ENCODE measurements at places on chromosomes 2 and 18.

DNA sequence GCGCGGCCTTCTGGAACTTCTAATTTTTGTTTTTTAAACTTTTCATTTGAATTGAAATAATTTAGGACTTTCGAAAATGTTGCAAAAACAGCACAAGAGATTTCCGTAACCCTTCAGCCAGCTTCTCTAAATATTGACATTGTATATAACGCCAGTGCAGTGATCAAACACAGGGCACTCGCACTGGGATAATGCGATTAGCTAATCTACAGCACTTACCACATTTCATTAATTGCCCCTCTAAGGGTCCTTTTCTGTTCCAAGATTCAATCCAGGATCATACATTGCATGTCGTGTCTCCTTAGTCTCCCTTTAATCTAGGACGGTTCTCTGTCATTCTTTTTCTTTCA is 343 bp upstream of the CD302 start:
- no peak for DNase-seq

DNA sequence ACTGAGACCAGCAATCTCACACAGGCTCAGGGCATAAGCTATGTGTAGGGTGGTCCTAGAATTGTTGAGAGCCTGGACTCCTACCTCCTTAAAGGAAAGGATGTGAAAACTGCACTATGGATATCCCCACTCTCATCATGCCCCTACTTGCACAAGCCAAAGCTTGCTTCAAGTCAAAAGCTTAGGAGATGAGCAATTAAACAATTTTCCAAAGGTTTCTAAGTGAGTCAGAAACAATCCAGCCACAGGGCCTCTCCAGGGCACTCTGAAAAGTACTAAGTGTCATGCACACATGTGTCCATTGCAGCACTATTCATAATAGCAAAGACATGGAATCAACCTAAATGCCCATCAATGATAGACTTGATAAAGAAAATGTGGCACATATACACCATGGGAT is 215.4 kb downstream of the AFF3 start:
- DNase-seq = no peak

DNA sequence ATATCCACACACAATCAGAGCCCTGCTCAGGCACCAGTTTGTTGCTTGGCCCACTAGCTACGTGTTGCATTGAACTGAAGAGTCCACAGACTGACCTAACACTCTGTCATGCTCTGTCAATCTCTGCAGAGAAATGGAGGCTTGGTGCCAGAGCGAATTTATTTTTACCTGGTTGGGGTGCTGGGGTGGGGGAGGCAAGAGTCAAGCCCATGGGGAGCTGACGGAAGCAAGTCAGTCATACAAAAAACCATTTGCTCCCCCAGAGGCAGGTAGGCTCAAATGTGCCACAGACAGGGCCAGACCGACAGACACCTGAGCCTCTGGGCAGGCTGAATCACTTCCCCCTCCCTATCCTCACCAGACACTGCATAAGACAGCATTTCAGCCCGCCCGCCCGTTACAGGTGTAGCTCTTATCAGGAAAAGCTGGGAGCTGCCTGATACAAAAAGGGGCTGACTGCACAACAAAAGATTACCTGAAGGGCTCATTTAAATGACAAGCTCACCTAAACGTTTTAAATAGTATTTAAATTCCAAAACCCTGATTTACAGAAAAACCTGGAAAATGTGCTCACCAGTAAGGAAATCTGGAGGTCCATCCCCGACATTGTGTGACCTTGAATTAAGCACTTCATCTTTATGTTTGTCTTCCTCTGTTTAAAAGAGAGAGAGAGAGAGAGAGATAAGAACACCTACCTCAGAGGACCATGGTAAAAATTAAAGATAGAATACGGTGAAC is 2.1 kb upstream of the PCBP1 start:
- DNase-seq = peak; percentile 45

GRCh38 chr2:49714454-49714853 is 560.1 kb upstream of the FSHR start:
- no peak for DNase-seq

- no peak for DNase-seq
Observed at GRCh38 chr2:206164261-206164862, 4.7 kb downstream of the EEF1B2 start.

DNA sequence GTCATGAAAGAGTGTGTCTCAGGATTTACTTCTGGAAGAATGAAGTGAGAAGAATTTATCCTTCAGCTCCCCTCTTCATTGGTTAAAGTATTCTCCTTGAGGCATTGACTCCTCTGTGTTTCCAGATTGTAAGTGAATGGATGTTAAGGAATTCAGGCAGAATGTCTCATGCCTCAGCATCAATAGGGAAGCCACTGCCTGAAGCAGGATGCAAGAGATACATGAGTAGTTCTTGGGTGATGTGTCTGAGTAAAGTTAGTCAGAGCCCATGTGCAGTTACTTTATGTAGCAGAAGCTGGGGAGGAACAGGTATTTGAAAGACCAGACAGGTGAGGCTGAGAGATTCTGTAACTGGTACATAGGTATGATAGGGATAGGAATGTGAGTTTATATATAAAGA is 34.0 kb upstream of the TMEFF2 start:
- no peak for DNase-seq

- no peak for DNase-seq
Observed at GRCh38 chr18:36179562-36180355, 7.5 kb upstream of the MOCOS start.

DNA sequence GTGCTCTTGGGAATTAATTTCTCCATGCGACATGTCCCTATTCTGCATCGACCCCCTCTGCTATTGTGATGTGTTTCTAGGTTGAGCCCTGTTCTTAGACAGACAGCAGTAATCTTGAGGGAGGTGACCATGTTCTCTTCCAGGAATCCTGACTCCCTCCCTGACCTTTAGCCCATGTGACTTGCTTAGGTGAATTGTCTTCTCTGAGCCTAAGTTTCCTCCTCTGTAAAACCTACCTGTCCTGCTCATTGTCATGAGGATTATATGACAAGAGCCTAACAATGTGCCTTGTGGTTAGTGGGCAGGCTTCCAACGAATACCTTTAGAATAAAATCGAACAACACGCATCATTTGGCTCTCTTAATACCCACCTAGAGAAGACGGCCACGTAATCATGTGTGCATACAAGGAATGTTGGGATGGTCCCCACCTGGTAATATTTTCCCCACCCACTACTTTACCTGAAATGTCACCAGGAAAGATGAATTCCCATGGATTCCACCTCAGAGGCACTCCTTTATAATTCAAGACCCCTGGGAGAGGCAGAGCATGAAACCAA is 59.8 kb downstream of the HAUS1 start:
- DNase-seq = no peak

- no peak for DNase-seq
Observed at GRCh38 chr2:146873056-146873455, 971.8 kb upstream of the ACVR2A start.

DNA sequence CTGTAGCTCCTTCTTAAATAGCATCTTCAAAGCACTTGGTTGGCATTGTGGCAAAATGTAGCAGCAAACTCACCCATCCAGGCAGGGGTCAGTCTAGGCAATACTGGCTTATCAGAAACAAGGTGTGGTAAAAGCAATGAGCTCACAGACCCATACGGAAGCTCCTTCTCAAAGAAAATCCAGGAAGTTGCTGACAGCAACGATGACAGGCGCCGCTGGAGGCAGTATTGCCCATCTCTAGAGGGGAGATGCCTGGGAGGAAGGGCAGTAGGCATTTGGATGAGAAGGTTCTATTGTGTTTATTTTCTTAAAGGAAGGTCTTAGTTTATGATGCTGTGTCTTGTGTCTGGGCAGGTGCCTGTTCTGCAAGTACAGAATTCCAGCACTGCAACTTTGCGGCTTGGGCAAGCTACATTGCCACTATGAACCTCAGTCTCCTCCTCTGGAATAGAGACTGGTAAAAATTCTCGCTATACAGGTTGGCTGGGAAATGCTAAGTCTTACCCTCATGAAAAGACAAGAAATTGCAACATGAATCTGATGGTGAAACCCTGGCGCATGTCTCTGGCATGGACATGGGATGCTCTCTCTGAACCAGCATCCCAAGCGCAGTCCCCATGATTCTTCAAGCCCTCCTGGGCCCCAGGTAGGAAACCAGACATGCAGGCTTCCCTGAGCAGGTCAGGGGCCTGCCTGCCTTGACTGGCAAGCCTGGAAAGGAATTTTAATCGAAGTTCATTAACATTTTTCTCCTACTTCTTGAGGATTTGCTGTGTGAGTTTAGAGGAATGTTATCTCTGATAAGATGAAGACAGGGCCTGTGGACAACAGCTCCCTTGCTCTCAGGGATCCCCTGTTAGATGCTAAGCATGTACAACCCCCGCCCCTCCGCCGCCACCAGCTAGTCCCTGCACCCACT is 156.0 kb downstream of the TFCP2L1 start:
- no peak for DNase-seq

DNA sequence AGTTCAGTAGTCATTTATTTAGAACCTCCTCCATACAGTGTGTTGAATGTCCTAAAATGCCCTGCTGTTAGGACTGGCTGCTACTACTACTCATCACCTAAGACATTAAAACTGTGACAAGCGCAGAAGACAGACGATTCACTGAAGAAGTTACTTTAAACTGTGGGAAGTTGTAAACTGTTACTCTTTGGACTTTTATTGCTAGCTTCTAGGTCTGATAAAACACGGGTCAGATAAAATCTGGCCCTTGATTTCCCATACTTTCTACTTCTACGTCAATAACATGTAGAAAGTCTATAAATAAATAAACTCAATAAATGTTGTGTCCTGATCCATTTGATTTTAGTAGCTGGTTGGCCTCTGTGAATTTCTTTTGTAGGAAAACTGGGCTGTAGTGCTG is 113.4 kb downstream of the ICA1L start:
- no peak for DNase-seq

- no peak for DNase-seq
Observed at GRCh38 chr18:74544898-74545297, 10.6 kb downstream of the CNDP1 start.

GRCh38 chr2:182447163-182447562 is 20.3 kb upstream of the PDE1A start:
- no peak for DNase-seq

DNA sequence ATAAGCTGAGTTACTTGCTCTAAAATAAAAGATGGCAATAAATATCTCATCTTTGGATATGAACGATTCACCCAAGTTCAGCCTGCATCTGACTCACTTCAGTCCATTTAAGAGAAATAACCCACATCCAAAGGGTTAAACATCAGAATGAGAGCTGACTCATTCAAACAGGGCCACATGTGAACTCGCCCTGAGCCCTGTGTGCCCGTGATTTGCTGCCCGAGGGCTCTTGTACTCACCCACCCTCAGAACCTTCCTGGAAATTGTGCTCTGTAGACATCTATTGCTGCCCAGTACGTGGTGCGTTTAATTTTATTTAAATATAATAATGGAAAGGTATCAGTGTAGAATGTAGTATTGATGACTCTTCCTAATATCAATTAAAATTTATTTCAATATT is 66.9 kb upstream of the RBM44 start:
- no peak for DNase-seq

- DNase-seq = no peak
Observed at GRCh38 chr2:186645999-186646398, 47.9 kb upstream of the FAM171B start.

- DNase-seq = no peak
Observed at GRCh38 chr2:184006998-184007397, 591.3 kb upstream of the ZNF804A start.

GRCh38 chr18:63697097-63697660 is 5.6 kb upstream of the SERPINB11 start:
- no peak for DNase-seq

DNA sequence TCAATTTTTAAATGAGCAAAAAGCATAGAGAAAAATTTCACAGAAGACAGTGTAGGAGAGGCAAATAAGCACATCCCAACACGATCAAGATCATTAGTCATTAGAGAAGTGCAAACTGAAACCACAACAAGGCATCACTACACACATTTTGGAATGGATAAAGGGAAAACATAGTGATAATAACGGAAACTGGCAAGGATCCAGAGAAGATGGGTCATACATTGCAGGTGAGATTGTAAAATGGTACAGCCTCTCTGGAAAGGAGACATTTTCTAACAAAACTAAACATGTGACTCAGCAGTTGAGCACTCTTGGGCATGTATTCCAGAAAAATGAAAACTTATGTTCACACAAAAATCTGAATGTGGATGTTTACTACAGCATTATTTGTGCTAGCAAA is 98.3 kb upstream of the TMEM17 start:
- no peak for DNase-seq

DNA sequence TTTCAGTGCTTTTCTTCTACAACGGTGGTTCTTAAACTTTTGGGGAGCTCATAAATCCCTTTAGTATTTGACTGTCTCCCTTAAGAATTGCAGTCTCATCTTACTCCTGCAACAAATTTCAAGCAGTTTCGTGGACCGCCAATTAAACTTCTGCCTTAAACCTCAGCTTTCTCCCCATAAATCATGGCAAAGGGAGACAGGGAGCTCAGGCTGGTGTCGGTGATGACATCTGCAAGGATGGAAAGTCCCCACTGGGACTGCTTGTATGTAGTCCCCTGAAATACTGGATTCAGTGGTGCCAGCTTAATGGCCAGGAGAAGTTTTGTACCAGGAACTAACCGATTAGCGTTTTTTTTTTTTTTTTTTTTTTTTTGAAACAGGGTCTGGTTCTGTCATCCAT is 148.7 kb upstream of the ITGA6 start:
- DNase-seq = no peak

DNA sequence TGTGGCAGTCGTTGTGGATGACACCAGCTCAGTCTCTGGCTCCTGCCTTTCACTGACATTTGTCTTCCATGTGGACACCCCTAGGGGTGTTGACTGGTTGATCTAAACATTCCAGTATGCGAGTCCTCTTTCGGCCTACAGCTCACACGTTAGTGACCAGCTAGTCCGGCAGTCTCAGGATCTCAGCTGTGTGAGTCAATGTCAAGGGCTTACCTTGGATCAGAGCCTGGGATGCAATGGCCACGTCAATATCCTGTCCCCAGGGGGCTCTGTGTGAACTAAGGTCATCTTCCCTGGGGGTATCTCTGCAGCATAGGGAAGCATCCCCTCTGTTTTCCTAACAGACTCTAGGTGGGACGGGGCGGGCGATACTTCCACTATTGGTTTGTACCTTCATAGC is 35.1 kb upstream of the YWHAQ start:
- no peak for DNase-seq

- DNase-seq = no peak
Observed at GRCh38 chr2:72815655-72816278, 10.1 kb downstream of the EXOC6B start.

DNA sequence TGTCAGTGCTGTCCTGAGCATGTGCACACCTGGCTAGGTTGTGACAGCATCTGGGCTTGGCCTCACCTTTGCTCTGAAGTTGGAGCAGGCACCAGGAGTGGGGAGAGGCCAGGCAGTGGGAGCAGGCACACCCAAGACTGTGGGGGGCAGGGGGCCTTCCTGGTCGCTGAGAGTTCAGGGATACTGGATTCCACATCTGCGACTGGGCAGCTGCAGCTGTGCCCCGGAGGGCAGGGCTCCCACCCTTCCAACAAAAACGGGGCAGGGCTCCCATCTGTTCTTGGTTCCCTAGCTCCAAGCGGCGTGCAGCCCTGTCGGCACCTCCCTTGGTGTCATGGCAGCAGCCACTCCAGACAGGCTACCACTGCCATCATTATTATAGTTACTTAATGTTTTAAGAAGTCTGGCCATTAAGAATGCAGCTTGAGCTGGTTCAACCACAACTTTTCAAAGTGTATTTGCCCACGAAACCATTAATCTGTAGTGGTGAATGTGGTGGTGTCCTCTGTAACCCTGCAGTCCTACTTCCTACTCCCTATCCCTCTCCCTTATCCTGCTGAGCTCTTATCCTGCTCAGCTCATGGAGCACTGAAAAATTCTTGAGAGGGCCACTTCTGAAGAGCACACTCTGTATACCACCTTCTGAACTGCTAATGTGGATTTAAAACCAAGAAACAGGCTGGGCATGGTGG is 48.0 kb upstream of the RAB1A start:
- no peak for DNase-seq

GRCh38 chr2:218010984-218011652 is 8.3 kb upstream of the TNS1 start:
- no peak for DNase-seq
